Mucosa of descending colon (tissue), 3 donors: ENCODE measurements at places on chromosomes 6 and 20. TPM values are rescaled to one million over a fixed set of nuclear protein-coding genes. Genes with fewer than 3 reads are reported as not detected.

DNA sequence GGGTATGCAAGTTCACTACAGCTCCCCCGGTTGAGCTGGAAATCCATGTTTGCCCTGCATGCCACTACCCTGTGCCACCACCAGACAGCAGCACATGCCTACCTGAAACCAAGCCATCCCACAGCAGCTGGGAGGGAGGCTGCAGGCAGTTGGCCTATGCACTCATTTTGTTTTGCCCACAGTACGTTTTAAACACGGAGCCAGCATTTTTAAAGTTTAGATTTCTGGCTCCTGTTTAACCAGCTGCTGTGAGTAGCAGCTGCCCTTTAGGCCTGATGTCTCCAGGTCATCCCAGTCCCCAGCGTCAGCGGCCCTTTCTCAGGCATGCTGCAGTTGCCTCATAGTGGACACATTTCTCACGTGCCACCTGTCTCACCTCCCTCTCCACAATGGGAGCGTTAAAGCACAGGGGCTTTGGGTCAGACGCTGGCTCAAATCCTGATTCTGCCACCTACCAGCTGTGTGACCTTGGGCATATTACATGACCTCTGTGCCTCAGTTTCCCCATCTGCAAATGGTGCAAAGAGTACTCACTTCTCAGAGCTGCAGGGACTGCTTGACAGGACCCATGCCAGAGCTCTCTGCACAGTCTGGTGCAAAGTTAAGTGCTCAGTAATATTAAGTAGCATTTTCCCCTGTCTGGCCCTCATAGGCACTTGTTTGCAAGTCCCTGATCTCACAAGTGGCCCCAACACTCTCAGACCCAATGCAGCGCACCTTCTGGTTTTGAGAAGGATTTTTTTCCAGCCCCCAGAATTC lies 8.2 kb upstream of the UBE2V1 start:
- DNase-seq = no peak

GRCh38 chr6:43278524-43279078 lies 19.5 kb upstream of the SLC22A7 start:
- DNase-seq = peak; percentile 50

- peak; percentile 47 for DNase-seq
Measured at GRCh38 chr6:152380993-152381898, 255.9 kb downstream of the SYNE1 start.

Gene MAD2L1BP
- 51.4 TPM for total RNA-seq

DNA sequence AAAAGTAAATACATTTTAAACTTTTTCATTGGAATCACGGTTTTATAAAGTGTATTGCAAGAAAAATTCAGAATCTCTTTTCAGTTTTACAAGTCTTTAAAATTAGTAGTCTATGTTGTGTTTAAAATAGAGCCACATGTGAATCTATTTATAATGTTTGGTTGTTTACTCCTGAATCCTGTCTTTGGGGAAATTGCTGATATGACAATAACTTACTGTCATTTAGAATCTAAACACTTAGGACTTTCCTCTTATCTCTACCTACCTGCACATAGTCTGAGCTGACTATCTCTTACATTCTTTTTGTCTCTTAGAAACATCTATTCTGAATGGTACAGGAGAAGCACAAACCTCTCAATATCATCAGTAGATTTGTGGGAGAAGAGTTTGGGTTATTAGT lies 4.1 kb upstream of the SRSF12 start:
- DNase-seq = no peak

Gene COL19A1
- total RNA-seq = 0.24 TPM

- no peak for DNase-seq
Measured at GRCh38 chr6:90369651-90370050, 73.0 kb upstream of the BACH2 start.

- DNase-seq = no peak
Measured at GRCh38 chr20:38258545-38259215, 1.9 kb downstream of the KIAA1755 start.

GRCh38 chr6:16173167-16173940 lies 44.5 kb downstream of the MYLIP start:
- no peak for DNase-seq

DNA sequence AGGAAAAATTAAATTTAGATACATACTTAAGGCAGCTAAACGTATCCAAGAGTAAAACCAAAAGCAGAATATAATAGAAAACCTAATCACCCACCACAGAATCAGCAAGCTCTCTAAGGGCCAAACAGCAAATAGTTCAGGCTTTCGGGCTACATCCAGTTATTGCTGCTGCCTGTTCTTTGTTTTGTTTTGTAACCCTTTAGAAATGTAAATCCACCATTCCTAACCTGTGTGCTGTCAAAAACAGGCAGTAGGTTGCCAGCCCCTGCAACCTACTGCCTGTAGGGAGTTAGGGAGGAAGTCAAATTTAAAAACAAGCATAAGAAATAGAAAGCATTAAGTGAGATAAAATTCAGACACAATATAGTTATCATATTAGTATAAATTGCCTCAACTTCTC lies 225.9 kb downstream of the PTPRT start:
- no peak for DNase-seq

- DNase-seq = no peak
Measured at GRCh38 chr20:53844259-53844658, 226.1 kb downstream of the BCAS1 start.

DNA sequence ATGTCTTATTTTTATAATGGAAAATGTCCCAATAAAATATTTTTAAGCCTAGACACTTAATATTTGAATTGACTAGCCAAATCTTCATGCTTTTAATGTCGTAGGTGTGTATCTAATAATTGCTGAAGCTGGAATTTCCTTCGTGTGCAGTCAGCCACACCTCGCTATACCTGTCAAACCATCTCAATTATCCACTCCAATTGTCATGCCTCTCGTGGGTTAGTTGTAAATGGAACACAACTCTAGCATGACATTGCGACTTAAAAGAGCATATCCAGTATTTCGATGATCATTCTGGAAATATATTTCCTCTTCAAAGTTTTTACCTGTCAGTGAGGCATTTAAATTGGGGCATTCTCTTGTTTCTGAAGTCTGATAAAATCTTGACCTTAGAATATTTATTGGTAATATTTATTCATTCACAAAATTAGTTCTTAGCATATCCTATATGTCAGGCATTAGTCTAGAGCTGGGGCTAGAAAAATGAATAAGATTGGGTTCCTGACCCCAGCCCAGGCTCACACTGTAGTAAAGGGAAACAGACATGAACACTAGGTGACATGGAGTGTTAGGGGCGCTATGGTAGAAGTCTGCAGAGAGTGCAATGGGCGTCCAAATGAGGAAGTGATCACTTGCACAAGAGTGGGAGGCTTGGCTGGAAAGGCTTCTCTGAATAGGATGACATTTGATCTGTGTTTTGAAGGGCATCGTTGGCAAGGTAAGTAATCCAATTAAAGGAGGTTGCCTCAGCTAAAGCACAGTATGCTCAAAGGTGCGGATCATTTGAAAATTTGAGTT lies 11.0 kb upstream of the CFAP206 start:
- no peak for DNase-seq

DNA sequence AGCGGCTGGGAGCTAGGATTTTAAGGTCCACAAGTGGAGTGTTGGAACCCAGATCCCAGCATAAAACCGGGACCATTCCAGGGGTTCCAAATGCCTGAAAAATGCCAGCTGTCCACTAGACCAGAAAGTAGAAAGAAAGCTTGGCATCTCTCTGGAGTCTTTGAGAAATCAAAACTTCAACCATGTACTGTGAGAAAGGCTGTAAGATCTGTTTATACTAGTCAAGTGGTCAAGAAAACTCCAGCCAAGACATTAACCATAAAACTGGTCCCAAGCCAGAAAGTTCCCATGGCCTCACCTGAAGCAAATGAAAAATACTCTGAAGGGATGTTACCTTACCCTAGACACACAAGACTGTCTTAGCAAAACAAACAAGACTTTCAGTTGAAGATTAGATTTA lies 112.6 kb downstream of the DCDC2 start:
- no peak for DNase-seq

DNA sequence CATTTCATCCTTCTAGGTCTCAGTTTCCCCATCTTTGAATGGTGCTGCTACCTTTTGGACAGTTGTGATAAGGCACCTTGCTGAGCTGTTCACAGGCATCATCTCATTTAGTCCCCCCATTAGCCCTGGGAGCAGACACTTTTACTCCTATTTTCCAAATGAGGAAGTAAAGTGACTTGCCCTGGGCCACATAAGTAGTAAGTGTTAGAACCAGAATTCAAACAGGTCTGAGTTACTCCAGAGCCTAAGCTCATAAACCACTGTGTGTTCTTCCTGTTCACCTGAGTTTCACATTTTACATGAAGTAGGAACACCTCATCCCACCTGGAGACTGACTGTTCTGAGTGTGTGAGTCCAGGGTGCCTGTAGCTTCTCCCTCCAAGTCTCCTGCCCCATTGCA lies 43.5 kb upstream of the EPB41L1 start:
- DNase-seq = no peak

Gene SCGN
- total RNA-seq = 7.4 TPM

DNA sequence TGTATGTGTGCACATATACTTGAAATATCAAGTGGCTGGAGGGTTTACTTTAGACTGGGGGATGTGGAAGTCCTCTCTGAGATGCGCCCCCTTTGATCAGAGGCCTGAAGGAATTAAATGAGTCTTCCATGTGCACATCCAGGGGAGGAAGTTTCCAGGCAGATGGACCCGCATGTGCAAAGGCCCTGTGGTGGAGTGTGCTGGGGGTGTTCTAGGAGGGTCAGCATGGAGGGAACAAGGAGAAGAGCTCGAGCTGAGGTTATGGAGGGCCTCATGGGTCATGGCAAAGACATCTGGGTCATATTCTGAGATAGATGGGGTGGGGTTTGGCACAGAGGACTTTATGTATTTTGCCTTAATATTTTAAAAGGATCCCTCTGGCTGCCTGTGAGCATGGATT lies 17.7 kb upstream of the SULF2 start:
- no peak for DNase-seq

DNA sequence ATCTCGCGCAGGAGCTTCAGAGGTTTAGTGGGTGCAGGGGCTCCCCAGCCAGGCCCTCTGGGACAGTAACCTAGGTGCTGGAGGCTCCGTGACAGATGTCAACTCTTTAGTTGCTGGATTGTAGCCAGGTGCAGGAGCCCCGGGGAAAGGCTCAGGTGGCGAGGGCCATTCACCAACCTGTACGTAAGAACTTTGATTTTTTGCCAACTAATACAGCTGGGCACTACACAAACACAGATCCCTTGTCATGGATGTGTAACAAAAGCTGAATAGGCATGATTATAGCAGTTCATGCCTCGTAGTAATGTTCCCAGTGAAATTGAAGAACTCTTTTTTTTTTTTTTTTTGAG lies 82.6 kb downstream of the CDC5L start:
- DNase-seq = no peak

DNA sequence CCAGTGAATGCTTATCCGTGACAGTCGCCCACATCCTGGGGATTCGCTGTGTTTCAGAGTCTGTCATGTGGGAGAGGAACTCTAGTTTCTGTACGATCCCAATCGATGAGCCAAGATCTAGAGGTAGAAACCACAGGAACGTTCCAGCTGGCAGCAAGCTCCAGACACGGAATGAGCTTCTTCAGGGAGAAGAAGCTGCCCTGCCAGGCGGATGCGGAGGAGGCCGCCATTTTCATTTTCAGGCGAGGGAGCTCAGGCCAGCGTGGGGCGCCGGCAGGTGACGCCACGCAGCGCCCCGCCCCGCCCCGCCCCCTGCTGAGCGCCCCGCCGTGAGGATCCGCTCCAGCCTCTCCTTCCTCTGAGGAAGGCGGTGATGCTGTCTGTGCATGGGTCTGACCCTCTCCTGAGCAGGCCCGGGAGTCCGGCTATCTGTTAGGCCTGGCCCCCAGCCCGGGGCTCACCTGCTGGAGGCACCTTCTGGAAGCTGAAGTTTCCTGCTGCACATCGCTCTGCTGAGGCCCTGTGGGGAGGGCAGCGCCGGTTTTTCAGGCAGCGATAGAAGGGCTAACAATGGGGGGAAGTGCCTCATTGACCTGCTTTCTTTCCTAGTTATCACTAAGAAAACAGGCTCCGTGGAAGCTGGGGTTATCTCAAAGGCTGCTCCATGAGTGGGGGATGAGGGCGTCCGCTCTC lies 147.5 kb downstream of the ERMARD start:
- no peak for DNase-seq

Gene FOXA2
- total RNA-seq = 11.9 TPM

DNA sequence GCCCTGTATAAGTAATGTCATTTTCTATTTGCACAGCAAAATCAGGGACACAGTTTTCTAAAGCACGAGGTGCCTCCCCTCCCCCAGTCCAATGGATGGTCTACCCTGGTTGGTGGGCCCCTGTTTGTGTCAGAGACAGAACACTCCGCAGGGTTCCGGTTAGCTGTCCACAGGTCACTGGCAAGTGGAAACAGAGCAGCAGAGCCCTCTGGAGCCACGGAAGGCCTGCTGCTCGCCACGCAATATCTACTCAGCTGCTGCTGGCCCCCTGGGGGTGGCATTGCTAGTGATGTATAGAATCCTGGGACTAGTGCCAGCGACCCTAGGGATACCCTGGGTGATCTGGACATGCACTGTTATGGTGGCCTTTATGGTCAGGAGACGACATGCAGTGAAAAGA lies 50.4 kb downstream of the RIN2 start:
- no peak for DNase-seq

DNA sequence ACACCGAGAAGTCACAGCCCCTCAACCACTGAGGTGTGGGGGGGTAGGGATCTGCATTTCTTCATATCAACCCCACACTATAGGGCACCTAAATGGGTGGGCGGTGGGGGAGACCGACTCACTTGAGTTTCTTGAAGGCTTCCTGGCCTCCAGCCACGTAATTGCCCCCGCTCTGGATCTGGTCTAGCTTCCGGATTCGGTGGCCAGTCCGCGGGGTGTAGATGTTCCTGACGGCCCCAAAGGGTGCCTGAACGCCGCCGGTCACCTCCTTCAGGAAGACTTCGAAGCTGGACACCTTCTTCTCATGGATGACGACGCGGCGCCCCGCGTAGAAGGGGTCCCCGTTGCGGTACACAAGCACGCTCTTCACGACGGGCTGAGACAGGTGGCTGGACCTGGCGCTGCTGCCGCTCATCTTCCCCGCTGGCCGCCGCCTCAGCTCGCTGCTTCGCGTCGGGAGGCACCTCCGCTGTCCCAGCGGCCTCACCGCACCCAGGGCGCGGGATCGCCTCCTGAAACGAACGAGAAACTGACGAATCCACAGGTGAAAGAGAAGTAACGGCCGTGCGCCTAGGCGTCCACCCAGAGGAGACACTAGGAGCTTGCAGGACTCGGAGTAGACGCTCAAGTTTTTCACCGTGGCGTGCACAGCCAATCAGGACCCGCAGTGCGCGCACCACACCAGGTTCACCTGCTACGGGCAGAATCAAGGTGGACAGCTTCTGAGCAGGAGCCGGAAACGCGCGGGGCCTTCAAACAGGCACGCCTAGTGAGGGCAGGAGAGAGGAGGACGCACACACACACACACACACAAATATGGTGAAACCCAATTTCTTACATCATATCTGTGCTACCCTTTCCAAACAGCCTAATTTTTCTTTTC lies at the start of gene DCDC2:
Gene DCDC2, minus strand, starts transcription at position 724 of the 883 bp plus-strand sequence. Its CDS starts 309 bp downstream, at position 415.
- DNase-seq = peak; percentile 89

Gene RNF144B
- 8.0 TPM for total RNA-seq

GRCh38 chr6:22281341-22282085 lies 15.3 kb downstream of the PRL start:
- no peak for DNase-seq

Gene SAMD10
- total RNA-seq = 5.6 TPM

- no peak for DNase-seq
Measured at GRCh38 chr20:10603971-10604864, 69.6 kb downstream of the JAG1 start.

- no peak for DNase-seq
Measured at GRCh38 chr20:11101243-11101642, 427.4 kb upstream of the JAG1 start.

GRCh38 chr20:48102076-48102787 lies 317.0 kb upstream of the SULF2 start:
- DNase-seq = no peak

- no peak for DNase-seq
Measured at GRCh38 chr6:85121158-85121557, 328.7 kb upstream of the NT5E start.

- no peak for DNase-seq
Measured at GRCh38 chr6:156175971-156176421, 601.2 kb upstream of the ARID1B start.
